ENCODE measurements at places on chromosomes 6 and 20. TPM values are rescaled to one million over a fixed set of nuclear protein-coding genes. Genes with fewer than 3 reads are reported as not detected.

GRCh38 chr6:162618448-162619002 lies 109.0 kb downstream of the PRKN start:
- ATAC-seq: no peak

- ATAC-seq: no peak
These were observed 79.1 kb downstream of the EYA2 start for GRCh38 chr20:46973766-46974165.

DNA sequence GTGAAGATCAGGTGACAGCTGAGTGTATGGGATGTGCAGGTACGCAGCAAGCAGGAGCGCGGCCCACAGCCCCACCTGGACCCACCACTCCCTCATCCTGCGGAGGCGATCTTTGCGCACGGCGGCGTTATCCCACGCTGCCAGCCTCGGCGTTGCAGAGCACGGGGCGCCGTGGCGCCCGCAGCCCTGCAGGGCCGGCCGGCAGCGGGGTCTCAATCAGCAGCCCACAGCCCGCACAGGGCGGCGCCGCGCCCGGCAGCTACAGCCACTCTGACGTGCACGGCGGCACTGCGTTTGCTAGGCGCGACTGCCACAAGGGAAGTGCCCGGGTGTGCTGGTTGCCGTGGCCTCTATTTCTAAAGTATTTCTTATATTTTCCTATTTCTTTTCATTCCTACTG lies 46.9 kb downstream of the LAMA2 start:
- ATAC-seq: no peak

DNA sequence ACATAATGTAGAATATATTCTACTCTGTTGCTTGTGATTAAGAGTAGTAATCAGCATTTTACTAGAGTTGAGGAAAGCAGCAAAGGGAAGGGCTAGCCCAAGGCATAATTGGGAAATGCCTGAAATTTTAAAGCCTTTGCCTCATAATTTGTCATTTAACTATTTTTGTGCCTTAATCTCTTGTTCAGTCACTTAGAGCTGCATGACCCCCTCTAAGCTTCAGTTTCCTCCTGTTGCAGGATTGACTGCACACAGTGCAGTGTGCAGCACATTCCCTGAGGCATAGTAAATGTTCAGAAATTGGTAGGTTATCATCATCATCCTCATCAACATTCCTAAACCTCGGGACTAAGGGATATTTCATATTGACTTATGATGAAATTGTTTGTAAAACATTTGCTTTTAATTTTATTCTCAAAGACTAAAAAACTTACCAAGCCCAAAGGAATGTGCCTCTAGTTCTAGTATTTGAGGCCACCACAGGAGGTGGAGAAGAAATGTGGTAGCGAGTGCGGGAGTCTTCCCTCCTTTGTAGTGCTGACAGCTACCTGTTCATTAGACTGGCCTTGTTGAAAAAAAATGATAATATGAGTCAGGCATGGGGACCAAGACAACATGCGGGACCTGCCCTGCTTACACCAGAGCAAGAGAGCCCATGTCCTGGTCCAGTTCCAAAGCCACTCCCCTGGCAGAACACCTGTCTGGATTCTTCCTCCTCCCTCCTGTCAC lies 14.8 kb upstream of the TENT5A start:
- peak; percentile 75 for ATAC-seq

DNA sequence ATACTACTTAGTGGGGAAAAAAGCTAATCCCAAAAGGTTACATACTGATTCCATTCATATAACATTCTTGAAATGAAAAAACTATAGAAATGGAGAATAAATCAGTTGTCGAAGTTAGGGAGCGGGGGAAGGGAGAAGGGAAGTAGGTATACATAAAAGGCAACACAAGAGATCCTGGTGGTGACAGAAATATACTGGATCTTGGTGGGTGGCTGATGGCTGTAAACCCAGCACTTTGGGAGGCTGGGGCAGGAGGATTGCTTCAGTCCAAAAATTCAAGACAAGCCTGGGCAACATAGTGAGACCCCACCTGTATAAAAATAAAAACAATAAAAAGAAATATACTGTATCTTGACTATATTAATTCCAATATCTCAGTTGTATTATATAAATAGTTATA lies 105.7 kb upstream of the LGSN start:
- no peak for ATAC-seq

GRCh38 chr20:19809505-19809904 lies 51.4 kb downstream of the RIN2 start:
- ATAC-seq: no peak

GRCh38 chr6:147022041-147022440 lies 182.2 kb upstream of the STXBP5 start:
- ATAC-seq: no peak

FOXC1 gene
- 6.5 TPM for total RNA-seq

SYCP2 gene
- total RNA-seq: 0.60 TPM

PRICKLE4 gene
- total RNA-seq: 2.2 TPM

CRNKL1 gene
- 9.8 TPM for total RNA-seq
